ENCODE measurements at places on chromosomes 2 and 18. TPM values are rescaled to one million over a fixed set of nuclear protein-coding genes. Genes with fewer than 3 reads are reported as not detected.

The TCF7L1 gene
- total RNA-seq: 1.0 TPM

The ZC3H8 gene
- 14.2 TPM for total RNA-seq

The REG3A gene
- total RNA-seq: not detected

The LAMA1 gene
- 95.4 TPM for total RNA-seq

The TXNDC2 gene
- not detected for total RNA-seq

The CIDEA gene
- not detected for total RNA-seq

The SLC16A14 gene
- total RNA-seq: 10.8 TPM

The MROH2A gene
- not detected for total RNA-seq

The ABHD1 gene
- total RNA-seq: 0.65 TPM

The MC4R gene
- 0.15 TPM for total RNA-seq

The CACNB4 gene
- total RNA-seq: 14.2 TPM

The LRATD1 gene
- 2.9 TPM for total RNA-seq

The SLC9A4 gene
- not detected for total RNA-seq

The C2orf78 gene
- 0.06 TPM for total RNA-seq

The HNMT gene
- total RNA-seq: 0.84 TPM

The GAD1 gene
- 10.7 TPM for total RNA-seq

The NT5C1B gene
- not detected for total RNA-seq

The CHST10 gene
- 28.1 TPM for total RNA-seq

The ERFE gene
- 0.09 TPM for total RNA-seq

The CD28 gene
- not detected for total RNA-seq

The ZNF519 gene
- 46.6 TPM for total RNA-seq

The SPATS2L gene
- 29.1 TPM for total RNA-seq

The TGIF1 gene
- total RNA-seq: 261 TPM

The NCK2 gene
- total RNA-seq: 32.8 TPM

The LRRTM1 gene
- total RNA-seq: not detected
